ENCODE measurements at places on chromosomes 3 and 15. TPM values are rescaled to one million over a fixed set of nuclear protein-coding genes. Genes with fewer than 3 reads are reported as not detected.

Gene PP2D1
- total RNA-seq = not detected

Gene RBMS3
- total RNA-seq = 53.0 TPM

Gene RNU5B-1
- total RNA-seq = not detected

Gene CGNL1
- total RNA-seq = 21.3 TPM

Gene FBXW12
- total RNA-seq = not detected

- no peaks in the 10 kb centered on the region for H3K36me3 ChIP-seq
- H3K27me3 ChIP-seq = no peaks in the 10 kb centered on the region
- H3K4me3 ChIP-seq = no peak overlapping the region
- H3K27ac ChIP-seq = no peak overlapping the region
- peaks cover 23% of the 10 kb centered on the region for H3K4me1 ChIP-seq
Observed at GRCh38 chr3:134033315-134033996, 3.7 kb upstream of the SLCO2A1 start.

DNA sequence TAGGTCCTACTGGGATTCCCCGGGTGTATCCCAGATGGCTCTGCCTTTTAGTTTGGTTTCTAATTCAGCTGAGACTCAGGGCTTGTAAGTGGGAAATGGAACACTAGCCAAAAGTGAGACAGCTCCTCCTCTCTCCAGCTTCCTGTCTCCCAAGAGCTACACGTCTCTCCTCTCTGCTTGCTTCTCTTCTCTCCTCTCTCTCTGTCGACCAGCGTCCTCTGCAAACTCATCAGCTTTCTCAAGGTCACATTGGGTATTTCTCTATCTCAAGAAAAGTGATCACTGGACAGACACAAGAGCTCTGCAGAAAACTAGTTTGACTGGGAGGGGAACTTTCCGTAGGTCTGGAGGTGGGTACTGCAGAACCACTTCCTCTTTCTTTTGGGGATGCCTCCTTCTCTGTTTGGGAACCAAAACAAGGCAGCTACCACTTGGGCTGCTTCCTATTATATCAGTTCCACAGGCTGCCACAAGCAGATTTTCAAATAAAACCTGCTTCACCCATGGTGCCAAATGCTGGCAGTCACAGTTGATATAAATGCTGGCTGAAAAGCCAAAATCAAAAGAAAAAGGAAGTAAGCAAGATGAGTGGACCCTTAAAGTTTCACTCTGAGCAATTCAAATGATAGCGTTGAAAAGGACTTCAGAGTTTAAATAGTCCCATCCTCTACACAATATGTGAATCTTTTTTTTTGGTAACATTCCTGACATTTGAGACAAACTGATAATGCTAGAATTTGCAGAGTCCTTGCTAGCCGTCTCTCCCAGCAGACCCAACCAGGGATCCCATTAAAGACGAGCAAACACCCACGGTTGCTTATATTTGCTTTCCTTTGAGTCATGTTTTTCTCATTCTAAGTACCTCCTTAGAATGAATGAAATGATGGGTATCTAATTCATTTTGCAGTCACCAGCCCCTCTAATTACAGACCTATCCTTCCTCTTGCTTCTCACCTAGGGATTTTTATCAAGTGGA, 7.2 kb upstream of the DYNC1LI1 start:
- H3K27ac ChIP-seq = no peak overlapping the region
- no peak overlapping the region for H3K4me3 ChIP-seq
- H3K27me3 ChIP-seq = no peaks in the 10 kb centered on the region
- DNase-seq = no peak
- peaks cover 12% of the 10 kb centered on the region for H3K4me1 ChIP-seq

GRCh38 chr3:100277255-100277800, 16.5 kb downstream of the TBC1D23 start:
- H3K4me3 ChIP-seq = no peak overlapping the region
- H3K27me3 ChIP-seq = no peaks in the 10 kb centered on the region
- no peak for DNase-seq
- no peak overlapping the region for H3K27ac ChIP-seq
- H3K4me1 ChIP-seq = peaks cover 5% of the 10 kb centered on the region
